PC-9 (cell line): ENCODE measurements at places on chromosomes 5 and 9. TPM values are rescaled to one million over a fixed set of nuclear protein-coding genes. Genes with fewer than 3 reads are reported as not detected.

RANBP17 gene
- total RNA-seq = 14.5 and 17.0 TPM in 2 replicates

TMEM215 gene
- not detected in 2 replicates for total RNA-seq

SH3RF2 gene
- total RNA-seq = 30.9 and 37.2 TPM in 2 replicates

ARL15 gene
- total RNA-seq = 0.33 and 0.50 TPM in 2 replicates

TAF11L10 gene
- total RNA-seq = not detected in 2 replicates

PHAX gene
- 21.5 and 30.6 TPM in 2 replicates for total RNA-seq

FBP2 gene
- total RNA-seq = not detected in 2 replicates

SLC25A2 gene
- total RNA-seq = 0.33 and 0.55 TPM in 2 replicates

OR1J2 gene
- total RNA-seq = not detected in 2 replicates

FAM221B gene
- total RNA-seq = not detected in 2 replicates

SH2D3C gene
- 0.75 and 0.79 TPM in 2 replicates for total RNA-seq

GPR21 gene
- 1.6 and 3.7 TPM in 2 replicates for total RNA-seq

PCDHGB2 gene
- total RNA-seq = 0.28 and 0.33 TPM in 2 replicates

MAMDC2 gene
- total RNA-seq = 1.7 and 2.7 TPM in 2 replicates

CKMT2 gene
- total RNA-seq = not detected in 2 replicates

PCDHA9 gene
- not detected in 2 replicates for total RNA-seq

CAMK2A gene
- 0.13 and 0.65 TPM in 2 replicates for total RNA-seq

CATSPER3 gene
- total RNA-seq = 0.57 and 0.68 TPM in 2 replicates

SLC23A1 gene
- total RNA-seq = 1.9 TPM in 2 replicates

FAXDC2 gene
- total RNA-seq = 0.70 and 0.73 TPM in 2 replicates

ATOSB gene
- 7.1 and 10.5 TPM in 2 replicates for total RNA-seq

SPATA31E1 gene
- not detected in 2 replicates for total RNA-seq

GNA14 gene
- 1.1 and 1.3 TPM in 2 replicates for total RNA-seq

GARIN3 gene
- total RNA-seq = not detected in 2 replicates

IL33 gene
- not detected in 2 replicates for total RNA-seq

INSL4 gene
- not detected in 2 replicates for total RNA-seq
